ENCODE measurements at places on chromosomes 3 and 15.

DNA sequence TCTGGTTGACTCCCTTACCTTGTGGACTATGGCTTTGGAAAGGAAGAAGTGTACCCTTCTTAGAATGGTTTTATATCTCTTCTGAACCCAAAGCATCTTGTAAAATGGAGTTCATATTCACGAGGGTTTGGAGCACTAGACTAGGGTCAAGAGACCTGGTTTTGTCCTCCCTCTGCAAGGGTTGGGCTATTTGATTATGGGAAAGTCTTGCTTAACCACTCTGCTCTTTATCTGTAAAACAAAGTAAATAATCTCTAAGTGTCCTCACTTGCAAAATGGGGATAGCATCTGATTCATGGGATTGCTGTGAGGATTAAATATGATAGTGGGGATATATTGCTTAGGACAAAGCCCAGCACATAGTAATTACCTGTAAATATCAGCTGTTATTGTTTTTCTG lies 17.9 kb upstream of the SLC2A2 start:
- no peak for DNase-seq

- no peak for DNase-seq
Observed at GRCh38 chr3:80157546-80157945, 389.7 kb upstream of the ROBO1 start.

- DNase-seq = no peak
Observed at GRCh38 chr15:92807971-92808571, 92.1 kb upstream of the CHD2 start.

- DNase-seq = peak; percentile 89
Observed at GRCh38 chr3:175224051-175224450, 364.9 kb downstream of the NAALADL2 start.

All from mucosa of gallbladder (tissue), 1 donor.